ENCODE measurements at places on chromosomes 13 and 19.
A peak's percentile ranks its signal among the peaks of the same experiment; 100 is the strongest.

GRCh38 chr19:49243129-49243528 lies 81.9 kb downstream of the SLC6A16 start:
- DNase-seq, result no peak

- no peak for DNase-seq
These were observed 393.7 kb downstream of the GPC6 start for GRCh38 chr13:93620181-93620765.

GRCh38 chr19:43310221-43310620 lies 40.9 kb upstream of the PSG9 start:
- DNase-seq, result peak; percentile 24

- DNase-seq, result no peak
These were observed 13.9 kb downstream of the POLRMT start for GRCh38 chr19:619286-620002.

GRCh38 chr13:87889254-87889653 lies 218.1 kb downstream of the SLITRK5 start:
- no peak for DNase-seq

Data from EL (cell line).